Stimulated activated CD8-positive, alpha-beta memory T cell treated with anti-CD3 and anti-CD28 coated beads, Interleukin-2, amount 100 ng/mL, for 1 hour (primary cell): ENCODE measurements at places on chromosomes 7 and 10.

GRCh38 chr10:11616021-11616420, 4.6 kb upstream of the USP6NL start:
- no peak for DNase-seq

GRCh38 chr10:79262131-79262530, 85.1 kb upstream of the PPIF start:
- DNase-seq, result no peak

- no peak for DNase-seq
These were observed 56.0 kb upstream of the GLI3 start for GRCh38 chr7:42292991-42293521.

GRCh38 chr10:50063100-50063499, 4.7 kb upstream of the WASHC2A start:
- no peak for DNase-seq

GRCh38 chr10:4070921-4071660, 286.1 kb upstream of the KLF6 start:
- no peak for DNase-seq

- DNase-seq, result no peak
These were observed 62.7 kb upstream of the NANOS1 start for GRCh38 chr10:118966850-118967125.

DNA sequence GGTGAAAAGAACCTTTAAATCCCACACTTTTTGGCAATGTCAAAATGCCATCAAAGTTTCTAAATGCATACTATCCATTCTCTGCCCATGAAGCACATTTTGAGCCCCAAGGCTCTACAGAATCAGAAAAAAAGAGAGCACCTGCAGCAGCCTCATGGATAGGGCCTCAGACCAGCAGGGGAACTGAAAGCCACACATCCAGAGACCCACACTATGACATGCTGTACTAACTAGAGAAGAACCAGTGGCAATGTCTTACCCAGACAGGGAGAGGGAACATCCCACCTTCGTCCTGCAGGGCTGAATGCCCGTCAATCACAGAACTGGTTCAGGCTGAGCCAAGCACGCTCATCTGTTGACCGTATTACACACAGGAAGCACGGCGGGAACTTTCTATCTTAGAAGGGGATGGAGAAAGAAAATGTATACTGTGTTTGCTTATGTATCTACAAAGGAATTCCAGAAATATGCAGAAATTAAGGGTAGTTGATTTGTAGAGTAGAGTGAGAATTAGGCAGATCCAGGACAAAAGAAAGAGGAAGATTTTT, 237.2 kb downstream of the GLI3 start:
- no peak for DNase-seq

GRCh38 chr10:84075226-84076046, 63.9 kb upstream of the GHITM start:
- DNase-seq, result no peak

- DNase-seq, result no peak
These were observed 46.2 kb upstream of the OSBPL3 start for GRCh38 chr7:25026156-25026555.

GRCh38 chr10:121838149-121838548, 89.7 kb downstream of the ATE1 start:
- DNase-seq, result no peak

GRCh38 chr7:95669513-95669912, 73.2 kb upstream of the PDK4 start:
- DNase-seq, result no peak

GRCh38 chr10:71911296-71911953, 52.8 kb upstream of the CHST3 start:
- DNase-seq, result no peak

- DNase-seq, result no peak
These were observed 106.7 kb downstream of the NKX6-2 start for GRCh38 chr10:132679217-132679595.

DNA sequence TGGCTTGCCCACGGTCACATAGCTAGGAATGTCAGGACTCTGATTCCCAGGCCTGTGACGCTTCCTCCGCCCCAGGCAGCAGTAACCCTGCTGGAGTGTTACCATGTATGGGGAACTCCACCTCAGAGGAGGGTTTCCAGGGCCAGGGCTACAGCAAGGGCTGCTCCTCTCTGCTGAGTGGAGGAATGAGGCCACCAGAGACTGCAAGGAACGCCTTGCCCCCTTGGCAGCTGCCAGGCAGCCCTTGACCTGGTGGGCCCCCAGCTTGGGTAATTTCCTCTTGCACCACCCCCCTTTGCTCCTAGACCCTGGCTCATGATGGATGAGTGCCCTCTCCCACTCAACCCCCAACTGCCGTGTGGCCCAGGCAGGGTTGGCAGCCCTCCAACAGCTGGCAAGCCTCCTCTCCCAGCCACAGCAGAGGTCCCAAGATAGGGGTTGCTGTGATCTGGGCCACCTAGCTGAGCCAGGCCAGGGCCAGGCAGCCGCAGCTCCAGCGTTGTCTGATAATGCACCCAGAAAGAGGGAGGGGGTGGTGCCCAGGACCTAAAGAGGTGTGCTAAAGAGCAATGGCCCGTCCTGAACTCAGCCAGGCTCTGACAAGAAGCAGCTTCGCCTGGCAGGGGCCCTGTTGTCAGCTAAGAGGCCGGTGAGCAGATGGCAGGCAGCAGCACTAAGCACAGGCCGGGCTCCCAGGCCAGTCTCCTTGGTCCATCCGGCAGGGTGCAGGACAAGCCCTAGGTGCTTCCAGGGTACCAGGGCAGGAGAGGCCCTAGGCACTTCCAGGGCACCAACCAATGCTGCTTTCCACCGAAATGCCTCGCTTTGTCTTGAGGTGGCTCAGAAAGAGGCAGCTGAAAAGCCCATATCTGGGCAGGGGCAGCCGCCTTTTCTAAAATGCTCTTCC, 35.4 kb downstream of the DRGX start:
- no peak for DNase-seq

GRCh38 chr10:7133278-7133677, 277.6 kb downstream of the SFMBT2 start:
- DNase-seq, result no peak

DNA sequence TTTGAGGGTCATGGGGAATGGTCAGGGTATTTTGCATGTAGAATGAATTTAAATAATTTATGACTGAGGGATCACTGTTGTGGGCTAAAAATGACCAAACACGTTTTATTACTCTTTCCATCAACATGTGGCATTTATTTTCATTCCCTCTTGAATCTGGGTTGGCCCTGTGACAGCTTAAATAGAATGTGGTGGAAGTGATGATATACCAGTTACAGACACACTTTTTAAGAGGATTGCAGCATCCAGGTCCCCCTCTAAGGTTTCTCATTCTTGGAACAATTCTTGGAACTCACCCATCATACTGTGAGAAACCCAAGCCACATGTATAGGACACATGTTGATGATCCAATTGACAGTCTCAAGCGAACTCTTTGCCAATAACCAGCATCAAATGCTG, 272.4 kb downstream of the ETV1 start:
- DNase-seq, result no peak

GRCh38 chr7:92968502-92968901, 132.1 kb upstream of the CDK6 start:
- DNase-seq, result no peak

DNA sequence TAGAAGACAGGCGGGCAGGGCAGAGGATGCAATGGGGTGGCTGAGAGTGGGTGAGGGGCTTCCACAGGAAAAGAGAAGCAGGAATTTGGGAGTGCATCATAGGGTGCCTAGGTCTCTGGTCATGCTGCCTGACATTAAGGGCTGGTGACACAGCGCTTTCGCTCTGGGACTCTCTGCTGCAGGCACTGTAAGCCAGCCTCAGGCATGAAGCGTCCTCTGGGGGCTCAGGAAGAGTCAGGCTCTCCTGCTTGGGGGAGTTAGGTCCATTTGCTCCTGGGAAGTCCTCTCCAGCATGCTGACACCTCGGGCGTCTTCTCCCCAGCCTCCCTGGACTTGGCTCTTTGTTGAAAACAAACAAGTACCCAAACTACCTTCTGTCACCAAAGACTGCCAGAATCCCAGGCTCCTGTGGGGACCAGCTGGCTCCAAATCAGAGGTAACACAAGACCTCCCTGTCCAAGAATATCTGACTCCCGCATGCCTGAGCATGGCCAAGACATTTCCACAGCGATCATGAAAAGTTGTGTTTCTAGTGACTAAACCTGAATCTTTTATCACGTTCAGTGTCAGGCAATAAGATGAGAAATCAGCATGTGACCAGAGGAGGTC, 55.4 kb downstream of the GPR26 start:
- DNase-seq, result no peak

- DNase-seq, result no peak
These were observed 324 bp downstream of the TWNK start for GRCh38 chr10:100987685-100988049.

GRCh38 chr7:139675127-139676125, 102.4 kb downstream of the HIPK2 start:
- no peak for DNase-seq

DNA sequence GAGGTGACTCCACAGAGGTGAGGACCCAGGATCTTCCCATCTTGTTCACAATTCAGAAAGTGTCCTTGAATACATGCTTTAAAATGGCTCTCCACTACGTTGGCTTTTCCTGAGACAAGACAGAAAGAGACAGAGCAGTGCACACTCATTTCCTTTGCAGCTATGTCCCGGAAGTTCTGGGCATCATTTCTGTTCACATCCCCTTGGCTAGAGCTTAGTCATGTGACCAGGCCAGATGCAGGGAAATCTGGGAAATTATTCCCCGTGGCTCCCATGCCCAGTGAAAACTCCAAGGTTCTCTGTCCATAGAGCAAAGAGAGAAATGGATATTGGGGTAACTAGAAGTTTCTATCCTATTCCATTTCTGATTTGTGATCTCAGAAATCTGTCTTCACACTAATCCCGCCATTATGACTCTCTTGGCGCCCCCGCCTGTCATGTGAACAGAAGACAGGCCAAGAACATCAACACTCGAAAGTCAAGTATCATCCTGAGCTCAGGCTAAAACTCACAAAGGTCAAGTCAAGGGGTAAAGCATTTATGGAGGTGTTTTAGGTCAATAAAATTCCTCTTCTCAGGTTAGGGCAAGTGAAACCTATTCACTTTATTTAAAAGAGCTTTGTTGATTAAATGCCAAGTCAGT, 251.4 kb upstream of the HABP2 start:
- DNase-seq, result no peak

- DNase-seq, result no peak
These were observed 32.3 kb upstream of the IL6 start for GRCh38 chr7:22694597-22695207.

GRCh38 chr7:19404912-19405329, 259.7 kb upstream of the FERD3L start:
- no peak for DNase-seq

- no peak for DNase-seq
These were observed 35.4 kb downstream of the PRR15 start for GRCh38 chr7:29599026-29599425.

DNA sequence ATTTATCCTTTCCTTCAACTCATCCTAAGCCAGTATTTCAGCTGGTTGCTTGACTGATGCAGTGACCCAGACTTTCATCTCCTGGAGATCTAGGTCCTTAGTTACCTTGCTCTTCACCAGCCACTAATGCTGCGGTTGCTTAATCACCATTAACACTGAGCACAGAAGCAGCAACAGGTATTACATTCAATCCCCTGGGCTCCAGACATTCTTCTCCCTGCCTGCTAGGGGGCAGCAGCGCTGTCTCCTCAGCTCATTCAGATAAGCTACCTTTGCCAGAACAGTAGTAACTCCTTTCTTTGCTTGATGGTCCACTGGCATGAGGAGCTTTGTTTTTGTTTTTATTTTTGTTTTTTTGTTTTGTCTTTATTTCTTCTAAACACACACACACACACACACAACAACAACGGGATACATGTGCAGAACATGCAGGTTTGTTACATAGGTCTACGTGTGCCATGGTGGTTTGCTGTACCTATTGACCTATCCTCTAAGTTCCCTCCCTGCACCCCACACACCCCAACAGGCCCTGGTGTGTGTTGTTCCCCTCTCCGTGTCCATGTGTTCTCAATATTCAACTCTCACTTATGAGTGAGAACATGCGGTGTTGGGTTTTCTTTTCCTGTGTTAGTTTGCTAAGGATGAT, 1043.2 kb upstream of the C7orf33 start:
- DNase-seq, result no peak

GRCh38 chr7:11607686-11608085, 224.3 kb downstream of the THSD7A start:
- DNase-seq, result no peak

- DNase-seq, result no peak
These were observed 290.7 kb downstream of the TSPAN12 start for GRCh38 chr7:120567204-120567603.

DNA sequence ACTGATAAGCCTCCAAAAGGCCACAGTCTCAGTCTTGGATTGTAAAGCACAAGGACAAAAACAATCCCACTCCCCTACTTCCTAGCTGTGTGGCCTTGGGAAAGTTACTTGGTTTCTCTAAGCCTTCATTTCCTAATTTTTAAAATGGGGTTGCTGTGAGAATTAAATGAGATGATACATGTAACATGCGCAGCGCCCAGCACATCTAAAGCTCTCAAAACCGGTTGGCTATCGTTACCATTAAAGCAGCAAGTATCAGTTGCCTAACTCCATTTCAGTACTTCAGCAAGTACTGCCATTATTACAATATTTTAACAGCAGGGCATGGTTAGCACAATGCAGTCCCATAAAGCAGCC, 1.9 kb downstream of the NRCAM start:
- DNase-seq, result no peak

DNA sequence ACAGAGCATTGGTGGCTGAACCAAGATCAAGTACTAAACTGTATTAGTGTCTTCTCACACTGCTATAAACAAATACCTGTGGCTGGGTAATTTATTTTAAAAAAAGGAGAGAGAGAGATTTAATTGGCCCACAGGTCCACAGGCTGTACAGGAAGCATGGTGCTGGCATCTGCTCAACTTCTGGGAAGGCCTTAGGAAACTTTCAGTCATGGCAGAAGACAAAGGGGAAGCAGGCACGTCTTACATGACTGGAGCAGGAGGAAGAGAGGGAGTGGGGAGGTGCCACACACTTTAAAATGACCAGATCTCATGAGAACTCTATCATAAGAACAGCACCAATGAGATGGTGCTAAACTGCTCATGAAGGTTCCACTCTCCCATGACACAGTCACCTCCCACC, 95.2 kb upstream of the JCAD start:
- no peak for DNase-seq

- DNase-seq, result no peak
These were observed 99.4 kb downstream of the CTBP2 start for GRCh38 chr10:125060826-125061556.

DNA sequence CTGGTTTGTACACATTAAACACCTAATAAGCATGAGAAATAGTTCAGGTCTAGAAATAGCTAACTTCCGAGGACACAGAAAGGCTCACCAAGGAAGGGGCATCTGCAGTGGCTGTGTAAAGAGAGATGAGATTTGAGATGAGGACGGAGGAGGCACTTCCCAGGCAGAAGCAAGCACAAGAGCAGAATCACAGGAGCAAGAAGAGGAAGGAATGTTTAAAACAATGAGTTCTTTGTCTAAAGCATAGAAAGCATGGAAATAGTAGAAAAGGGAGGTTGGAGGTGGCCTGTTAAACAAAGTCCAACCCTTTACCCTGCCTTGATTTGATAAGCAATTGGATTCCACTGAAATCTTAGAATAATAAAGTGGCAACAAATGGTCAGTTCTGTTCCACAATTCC, 11.6 kb upstream of the PON3 start:
- DNase-seq, result no peak
